Kidney tubule cell (primary cell): ENCODE measurements at places on chromosomes 3 and 15.
A peak's percentile ranks its signal among the peaks of the same experiment; 100 is the strongest.

GRCh38 chr3:48413611-48414010 is 16.3 kb downstream of the PLXNB1 start:
- no peak for DNase-seq

DNA sequence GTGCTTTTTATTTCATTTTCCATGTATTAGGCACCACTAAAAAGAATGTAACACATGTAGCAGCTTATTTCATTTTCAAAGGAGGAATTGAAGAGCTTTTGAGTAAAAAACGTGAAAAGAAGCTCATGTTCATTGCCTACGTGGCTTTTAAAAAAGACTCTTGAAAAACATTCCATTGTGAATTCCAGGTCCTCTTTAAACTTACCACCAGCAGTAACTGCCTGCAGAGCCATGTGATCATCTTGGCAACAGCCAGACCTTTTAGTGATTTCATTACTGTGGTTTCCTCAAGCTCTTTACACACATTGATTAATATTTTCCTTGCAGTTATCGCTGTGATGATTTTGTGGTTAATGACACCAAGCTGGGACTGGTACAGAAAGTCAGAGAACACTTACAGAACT is 43.8 kb upstream of the FBXL22 start:
- DNase-seq: peak; percentile 96

DNA sequence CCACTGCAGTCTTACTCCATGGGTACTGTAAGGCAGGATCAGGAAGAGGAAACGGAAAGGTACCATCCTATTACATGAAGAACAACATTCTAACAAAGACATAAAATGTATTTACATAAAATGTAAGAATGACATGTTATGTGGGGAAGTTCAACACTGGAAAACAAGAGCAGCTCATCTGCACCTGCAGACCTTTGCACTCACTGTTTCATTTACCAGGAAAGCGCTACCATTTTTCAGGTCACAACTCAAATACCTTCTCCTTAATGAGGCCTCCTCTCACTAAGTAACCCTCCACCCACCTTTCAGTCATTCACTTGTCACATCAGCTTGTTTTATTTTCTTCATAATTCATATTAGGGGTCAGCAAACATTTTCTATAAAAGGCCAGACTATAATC is 2.6 kb downstream of the TMCC1 start:
- no peak for DNase-seq

GRCh38 chr3:65701516-65701915 is 337.2 kb downstream of the MAGI1 start:
- DNase-seq: no peak

DNA sequence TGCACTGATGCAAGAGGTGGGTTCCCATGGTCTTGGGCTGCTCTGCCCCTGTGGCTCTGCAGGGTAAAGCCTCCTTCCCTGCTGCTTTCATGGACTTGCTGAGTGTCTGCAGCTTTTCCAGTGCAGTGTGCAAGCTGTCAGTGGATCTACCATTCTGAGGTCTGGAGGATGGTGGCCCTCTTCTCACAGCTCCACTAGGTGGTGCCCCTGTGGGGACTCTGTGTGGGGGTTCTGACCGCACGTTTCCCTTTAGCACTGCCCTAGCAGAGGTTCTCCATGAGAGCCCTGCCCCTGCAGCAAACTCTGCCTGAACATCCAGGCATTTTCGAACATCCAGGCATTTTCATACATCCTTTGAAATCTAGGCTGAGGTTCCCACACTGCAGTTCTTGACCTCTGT is 329.8 kb upstream of the NAALADL2 start:
- no peak for DNase-seq

DNA sequence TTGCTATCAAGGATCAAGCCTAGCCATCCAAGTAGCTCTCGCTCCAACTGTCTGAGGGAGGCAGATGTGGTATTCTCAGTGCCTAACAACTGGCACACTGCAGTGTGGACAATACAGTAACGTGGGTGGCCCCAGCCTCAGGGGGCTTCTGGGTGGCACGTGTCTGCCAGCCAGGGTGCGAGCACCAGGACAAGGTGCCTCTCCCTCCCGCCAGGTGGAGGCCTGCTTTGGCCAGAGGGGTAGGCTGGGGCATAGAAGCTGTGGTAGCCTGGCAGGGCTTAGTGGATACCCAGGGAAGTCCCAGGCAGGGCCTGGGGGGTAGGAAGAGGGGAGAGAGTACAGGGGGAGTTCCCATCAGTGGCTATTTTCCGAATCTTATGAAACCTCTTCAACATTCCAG is 234.0 kb downstream of the PLCL2 start:
- DNase-seq: no peak

DNA sequence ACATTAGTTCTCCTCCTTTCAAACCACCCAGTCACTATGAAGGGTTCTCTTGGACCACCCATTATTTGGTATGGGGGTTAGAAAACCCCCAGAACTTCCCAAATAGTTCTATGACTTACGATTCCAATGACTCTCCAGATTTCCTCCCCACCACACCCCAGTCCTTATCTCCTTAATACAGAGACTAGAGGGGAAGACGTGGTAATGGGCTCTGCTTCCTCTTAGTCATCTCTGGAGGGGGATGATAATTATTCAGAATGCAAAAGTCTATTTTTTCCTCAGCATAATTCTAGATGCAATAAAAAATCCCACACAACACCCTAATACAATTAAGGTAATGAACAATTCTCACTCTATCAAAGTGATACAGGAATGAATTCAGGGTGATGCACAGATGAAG is 48.9 kb upstream of the CFAP161 start:
- no peak for DNase-seq

- peak; percentile 86 for DNase-seq
These were observed 30.1 kb upstream of the ZNF502 start for GRCh38 chr3:44682182-44682896.
